ENCODE measurements at places on chromosomes 13 and 19.

DNA sequence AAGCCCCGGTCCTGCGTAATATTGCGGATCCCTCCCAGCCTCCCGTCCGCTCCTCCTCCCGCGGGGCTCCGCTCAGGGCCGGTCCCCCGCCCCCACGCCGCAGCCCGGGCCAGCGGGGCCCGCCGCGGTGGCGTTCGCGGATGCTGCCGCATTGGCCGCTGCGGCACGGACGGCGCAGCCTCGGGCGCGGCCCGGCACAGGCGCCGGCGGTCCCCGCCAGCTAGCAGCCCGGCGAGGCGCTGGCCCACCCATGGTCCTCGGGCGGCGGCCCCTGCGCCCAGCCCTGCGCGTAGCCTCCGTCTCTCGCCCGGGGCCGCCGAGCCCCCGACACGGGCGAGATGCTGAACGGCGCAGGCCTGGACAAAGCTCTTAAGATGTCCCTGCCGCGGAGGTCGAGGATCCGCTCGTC lies at the start of gene ATP8A2:
TSS of gene ATP8A2 (plus strand) at position 100 of the 409 bp plus-strand sequence. CDS start at position 339, 239 bp downstream.
- DNase-seq = no peak

GRCh38 chr13:42388326-42388725 lies 116.4 kb downstream of the AKAP11 start:
- DNase-seq = no peak

DNA sequence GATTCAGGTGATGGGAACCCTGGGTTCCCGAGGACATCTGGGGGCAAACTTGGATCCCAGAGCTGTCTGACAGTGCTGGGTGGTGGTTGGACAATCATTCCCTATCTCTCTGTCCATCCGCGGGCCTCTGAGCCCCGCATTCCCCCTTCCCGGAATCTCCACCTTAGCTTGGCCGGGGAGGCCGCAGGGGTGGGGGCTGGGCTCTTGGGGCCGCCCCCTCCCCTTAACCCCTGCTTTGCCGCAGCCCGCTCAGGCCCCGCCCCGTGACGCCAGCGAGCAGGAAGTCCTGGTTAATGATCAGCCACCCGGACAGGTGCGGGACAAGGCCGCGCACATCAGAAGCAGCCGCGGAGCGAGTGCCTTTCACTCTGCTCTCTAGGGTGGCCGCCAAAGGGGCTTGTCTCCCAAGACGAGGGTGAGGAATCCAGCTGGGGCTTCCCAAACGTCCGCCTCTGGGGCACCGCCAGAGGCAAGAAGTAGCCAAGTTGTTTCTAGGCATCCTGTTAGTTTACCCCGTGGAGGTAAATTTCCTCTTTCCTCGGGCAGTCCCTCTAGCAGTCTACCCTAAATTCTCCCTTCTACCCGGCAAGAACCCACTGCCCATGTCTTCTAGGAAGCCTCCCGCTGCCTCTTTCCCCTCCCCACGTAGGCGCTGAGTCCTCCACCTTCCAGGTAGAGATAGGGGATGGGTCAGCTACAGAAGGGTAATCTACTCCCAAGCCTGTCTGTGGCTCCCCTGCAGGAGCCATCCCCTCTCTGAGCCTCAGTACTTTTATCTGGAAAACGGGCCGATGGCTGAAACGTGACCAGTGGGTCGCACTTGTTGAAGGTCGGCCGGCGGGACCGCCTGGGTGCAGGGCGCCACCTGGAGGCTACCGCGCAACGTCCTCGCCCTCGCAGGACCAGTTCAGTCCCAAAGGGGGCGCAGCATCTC lies 3.0 kb downstream of the IRF2BP1 start:
- DNase-seq = peak; percentile 63

- DNase-seq = no peak
These were observed at the start of gene CFD for GRCh38 chr19:858868-859843. CFD (plus strand) TSS chr19:859664; CDS start chr19:859690, 26 bp downstream.

DNA sequence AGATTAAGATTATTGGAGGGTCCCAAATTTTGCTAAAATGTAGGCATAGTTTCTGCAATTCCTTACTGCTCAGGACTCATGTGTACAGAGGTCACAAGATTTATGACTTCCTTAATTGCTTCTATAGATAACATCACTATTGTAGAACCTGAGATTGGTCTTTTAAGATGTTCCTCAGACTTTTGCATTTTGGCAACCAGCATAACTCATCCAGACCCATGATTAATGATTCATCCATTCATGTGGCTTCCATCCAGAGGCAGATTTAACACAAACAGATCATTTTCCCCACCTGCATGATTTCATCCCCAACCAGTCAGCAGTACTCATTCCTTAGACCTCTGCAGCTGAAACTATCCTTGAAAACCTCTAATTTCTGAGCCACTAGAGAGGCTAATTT lies 34.5 kb upstream of the CEACAM8 start:
- DNase-seq = no peak

DNA sequence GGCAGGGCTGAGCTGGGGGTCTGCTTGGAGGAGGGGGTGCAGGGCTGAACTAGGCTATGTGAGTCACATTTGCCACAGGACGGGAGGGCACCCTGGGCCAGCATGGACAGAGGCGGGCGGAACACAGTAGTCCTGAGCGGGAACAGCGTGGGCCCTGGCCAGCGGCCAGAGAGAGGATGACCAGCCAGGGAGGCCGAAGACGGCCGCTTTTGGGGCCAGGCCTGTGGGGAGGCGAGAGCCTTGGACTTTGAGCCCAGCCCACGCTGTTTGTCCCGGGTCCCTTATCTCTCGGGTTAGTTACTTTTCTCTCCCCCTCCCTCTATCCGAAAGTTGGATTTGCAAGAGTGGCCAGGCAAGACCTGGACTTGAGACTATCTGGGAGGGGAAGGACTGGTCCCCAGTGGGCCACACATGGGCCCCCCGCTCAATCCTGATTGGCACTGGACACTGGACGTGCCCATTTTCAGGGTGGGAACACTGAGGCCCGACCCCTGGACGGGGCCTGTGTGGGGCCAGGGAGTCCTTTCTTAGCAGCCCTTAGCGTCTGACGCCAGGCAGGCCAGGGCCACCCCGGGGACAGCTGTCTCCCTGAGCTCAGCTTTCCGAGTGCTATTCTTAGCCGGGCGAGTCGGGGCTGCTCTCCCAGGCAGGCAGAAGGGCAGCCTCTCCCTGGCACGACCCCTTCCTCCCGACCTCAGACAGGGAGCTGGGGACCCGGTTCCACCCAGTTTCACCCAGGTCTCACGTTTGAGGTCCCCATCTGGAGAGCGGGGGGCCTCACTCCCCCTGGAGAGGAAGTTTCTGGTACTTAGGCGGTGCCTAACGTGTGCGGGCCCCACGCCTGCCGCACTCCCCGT lies 833 bp downstream of the GAMT start:
- no peak for DNase-seq

- DNase-seq = no peak
These were observed 12.1 kb downstream of the SOX1 start for GRCh38 chr13:112078879-112079531.

DNA sequence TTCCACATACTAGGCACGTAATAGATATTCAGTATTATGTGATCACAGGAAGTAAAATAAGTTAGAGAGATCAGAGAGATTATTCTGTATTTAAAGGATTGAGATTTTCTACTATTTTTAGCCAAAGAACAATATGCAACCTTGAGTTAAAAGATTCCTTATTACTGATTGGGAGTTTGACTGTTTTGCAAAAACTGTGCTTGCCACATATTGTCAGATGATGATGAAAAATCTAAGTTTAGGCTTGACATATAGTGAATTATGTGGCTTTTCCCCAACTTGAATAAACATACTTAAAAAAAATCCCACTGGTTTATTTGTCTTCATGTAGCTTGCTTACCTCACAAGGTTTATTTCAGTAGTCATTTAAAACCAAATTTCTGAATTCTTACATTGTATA lies 194.4 kb downstream of the KCNRG start:
- DNase-seq = no peak

GRCh38 chr19:2474232-2475017 lies 1.5 kb upstream of the GADD45B start:
- peak; percentile 91 for DNase-seq

DNA sequence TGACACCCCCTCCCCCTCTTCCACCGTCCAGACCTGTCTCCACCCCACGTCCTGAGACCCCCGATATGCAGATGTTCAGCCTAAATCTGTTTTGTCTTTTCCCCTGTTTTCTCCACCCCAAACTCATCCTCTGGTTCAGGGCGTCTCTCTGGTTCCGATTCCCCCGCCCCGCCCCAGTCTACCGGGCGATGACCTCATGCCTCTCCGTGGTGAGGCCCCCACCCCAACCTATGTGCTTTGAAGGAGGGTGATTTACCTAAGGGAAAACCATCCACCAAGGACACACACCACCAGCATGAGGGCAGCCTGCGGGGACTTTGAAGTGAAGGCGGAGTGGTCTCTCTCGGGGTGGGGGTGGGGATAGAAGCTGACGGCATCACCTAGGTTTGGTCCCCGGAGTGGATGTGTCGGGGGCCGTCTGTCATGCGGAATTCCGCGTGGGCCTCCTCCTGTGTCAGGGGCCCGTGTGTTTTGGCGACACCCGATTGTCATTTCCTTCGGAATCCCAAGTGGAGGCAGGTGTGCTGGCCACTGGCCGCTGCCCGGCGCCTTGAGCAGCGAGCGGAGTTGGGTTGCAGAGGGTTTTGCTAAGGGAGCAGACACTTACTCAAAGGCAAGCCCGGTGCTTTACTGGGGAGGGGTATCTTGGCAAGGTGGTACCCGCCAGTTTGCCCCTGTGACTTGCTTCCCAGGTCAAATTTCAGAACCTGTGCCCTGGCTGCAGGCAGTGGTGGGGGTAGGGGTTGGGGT lies 1.4 kb downstream of the FZR1 start:
- DNase-seq = no peak

DNA sequence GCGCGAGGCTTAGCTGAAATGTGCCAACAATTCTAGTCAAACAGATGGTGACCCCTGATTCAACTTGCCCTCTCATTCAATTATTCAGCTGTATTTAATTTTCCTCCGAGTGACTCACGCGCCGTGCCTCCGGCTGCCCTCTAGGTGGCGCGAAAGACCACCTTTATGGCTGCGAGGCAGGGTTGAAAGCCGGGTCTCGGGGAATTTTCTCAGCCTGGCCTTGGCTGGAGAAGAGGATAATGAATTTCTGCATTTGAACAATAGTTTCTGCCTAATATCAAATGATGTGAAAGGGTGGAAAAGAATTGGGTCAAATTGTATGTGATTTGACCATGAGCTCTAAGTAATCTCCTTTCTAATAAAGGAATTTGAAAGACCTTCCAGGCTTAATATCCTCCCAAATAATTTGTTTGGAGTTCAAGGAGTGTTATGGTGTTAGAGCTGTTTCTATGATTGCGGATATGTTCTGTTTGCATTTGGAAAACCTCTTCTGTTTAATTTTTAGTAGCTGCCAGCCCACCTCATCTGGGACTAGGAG lies 310.9 kb downstream of the ZNF536 start:
- DNase-seq = no peak

DNA sequence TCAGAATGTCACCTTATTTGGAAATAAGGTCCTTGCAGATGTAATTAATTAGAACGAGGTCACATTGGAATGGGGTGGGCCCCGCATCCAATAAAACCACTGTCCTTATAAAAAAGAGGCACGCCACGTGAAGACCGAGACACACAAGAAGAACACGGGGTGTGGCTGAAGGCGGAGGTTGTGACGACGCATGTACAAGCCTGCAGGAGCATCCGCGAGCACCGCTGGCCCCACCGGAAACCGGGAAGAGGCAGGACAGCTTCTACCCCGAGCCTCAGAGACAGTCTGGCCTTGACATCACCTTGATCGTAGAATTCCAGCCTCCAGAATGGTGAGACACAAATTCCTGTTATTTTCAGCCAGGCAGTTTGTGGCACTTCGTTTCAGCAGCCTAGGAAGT lies 177.9 kb downstream of the COL4A1 start:
- no peak for DNase-seq

DNA sequence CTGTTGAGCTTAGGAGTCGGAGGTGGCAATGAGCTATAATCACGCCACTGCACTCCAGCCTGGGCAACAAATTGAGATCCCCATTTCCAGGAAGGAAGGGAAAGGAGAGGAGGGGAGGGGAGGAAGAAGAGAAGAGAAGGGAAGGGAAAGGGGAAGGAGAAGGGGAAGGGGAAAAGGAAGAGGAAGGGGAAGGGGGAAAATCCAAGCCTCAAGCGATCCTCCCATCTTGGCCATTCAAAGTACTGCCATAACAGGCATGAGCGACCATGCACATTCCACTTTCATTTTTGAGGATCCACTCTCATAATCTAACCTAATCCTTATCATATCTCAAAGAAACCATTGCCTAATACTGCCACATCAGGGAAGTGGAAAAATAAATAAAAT lies 14.9 kb downstream of the ZNF443 start:
- no peak for DNase-seq

GRCh38 chr13:84129966-84130365 lies 247.7 kb upstream of the SLITRK1 start:
- no peak for DNase-seq

GRCh38 chr13:105894697-105895096 lies 640.8 kb downstream of the EFNB2 start:
- no peak for DNase-seq

- DNase-seq = no peak
These were observed 146.5 kb downstream of the PCCA start for GRCh38 chr13:100235311-100235901.

DNA sequence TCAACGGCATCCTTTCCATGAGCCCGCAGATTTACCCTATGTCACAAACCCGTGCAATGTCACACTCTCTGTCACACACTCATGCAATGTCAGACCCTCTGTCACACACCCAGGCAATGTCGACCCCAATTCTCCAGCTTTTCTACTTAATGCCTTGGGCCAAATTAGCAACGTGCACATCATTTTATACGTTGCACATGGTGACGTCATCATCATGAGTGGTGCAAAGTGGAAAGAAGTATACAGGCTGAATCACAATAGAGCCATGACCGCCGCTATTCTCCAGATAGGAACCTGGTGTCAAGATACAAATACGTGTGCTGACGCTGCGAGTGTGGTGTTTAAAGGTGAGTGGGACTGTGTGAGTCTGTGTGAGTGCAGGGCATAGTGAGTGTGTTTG lies 21.7 kb upstream of the ZNF845 start:
- no peak for DNase-seq

GRCh38 chr13:48511621-48512230 lies 21.2 kb downstream of the RCBTB2 start:
- DNase-seq = no peak

GRCh38 chr19:13103581-13104359 lies 1.1 kb upstream of the LYL1 start:
- DNase-seq = no peak

DNA sequence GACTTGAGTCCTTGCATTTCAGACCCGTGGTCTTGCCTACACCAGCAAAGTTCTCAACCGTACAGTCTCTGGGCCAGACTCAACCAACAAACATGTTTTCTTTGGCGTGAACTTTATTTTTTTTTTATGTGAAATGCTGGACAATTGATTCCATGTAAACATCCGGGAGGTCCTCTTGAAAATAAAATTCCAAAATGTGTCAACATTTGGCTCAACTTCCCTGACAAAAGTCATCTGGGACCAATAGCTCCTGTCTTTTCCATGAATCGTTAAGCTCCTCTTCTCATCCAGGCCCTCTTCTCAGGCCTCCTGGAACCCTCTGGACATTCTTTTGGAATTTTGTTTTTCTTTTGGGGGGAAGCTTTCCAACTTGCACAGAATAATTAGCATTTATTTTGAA lies 2.7 kb downstream of the ALDH16A1 start:
- no peak for DNase-seq

Measured in stimulated activated CD8-positive, alpha-beta memory T cell treated with anti-CD3 and anti-CD28 coated beads, Interleukin-15, amount 100 ng/mL, for 4 hours (primary cell).